Esophagus squamous epithelium (tissue), 5 donors: ENCODE measurements at places on chromosomes 2 and 18.

GRCh38 chr2:207088276-207088675, 77.5 kb downstream of the KLF7 start:
- no peak overlapping the region for H3K27ac ChIP-seq
- no peaks in the 10 kb centered on the region for H3K36me3 ChIP-seq
- peaks cover 26% of the 10 kb centered on the region for H3K4me1 ChIP-seq
- H3K27me3 ChIP-seq, result no peaks in the 10 kb centered on the region
- no peak for DNase-seq
- no peak overlapping the region for H3K4me3 ChIP-seq

GRCh38 chr2:55809875-55810621, 113.5 kb downstream of the EFEMP1 start:
- H3K36me3 ChIP-seq, result no peaks in the 10 kb centered on the region
- no peaks in the 10 kb centered on the region for H3K4me1 ChIP-seq
- no peak for DNase-seq
- no peak overlapping the region for H3K27ac ChIP-seq
- no peak overlapping the region for H3K4me3 ChIP-seq
- H3K27me3 ChIP-seq, result no peaks in the 10 kb centered on the region

DNA sequence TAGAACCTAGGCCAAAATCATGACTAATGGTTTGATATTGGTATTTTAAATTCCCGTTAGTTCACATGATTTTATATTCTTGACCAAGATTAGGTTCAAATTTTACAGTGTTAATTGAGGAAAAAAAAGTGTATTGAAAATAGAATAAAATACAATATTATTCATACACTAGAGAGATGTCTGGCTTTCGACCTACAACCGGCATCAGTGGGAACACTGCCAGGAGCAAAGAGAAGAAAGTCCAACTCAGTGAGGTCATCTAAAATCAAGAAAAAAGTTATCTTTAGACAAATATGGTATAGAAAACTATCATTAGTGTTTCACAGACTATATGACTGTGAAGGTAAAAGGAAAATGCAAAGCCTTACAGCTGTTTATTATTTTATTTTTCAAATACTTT, 81.5 kb downstream of the PIGN start:
- H3K27me3 ChIP-seq, result no peaks in the 10 kb centered on the region
- no peak overlapping the region for H3K4me3 ChIP-seq
- no peaks in the 10 kb centered on the region for H3K4me1 ChIP-seq
- DNase-seq, result no peak

DNA sequence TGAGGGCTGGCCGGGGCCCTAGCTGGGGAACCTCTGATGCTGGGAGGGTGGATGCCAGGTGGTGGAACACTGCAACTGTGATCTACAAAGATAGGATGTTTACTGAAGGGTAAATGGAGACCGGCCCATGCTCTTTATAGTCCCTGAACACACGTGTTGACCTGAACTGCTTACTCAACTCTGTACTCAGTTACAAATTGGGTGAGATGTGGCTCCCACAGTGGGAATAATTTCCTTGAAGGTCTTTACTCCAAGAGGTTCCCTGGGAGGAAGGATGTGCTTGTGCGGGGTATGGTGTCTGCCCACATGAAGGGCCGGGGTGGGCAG, 254.1 kb downstream of the PRKCE start:
- H3K36me3 ChIP-seq, result no peaks in the 10 kb centered on the region
- H3K4me1 ChIP-seq, result peaks cover 10% of the 10 kb centered on the region
- H3K4me3 ChIP-seq, result no peak overlapping the region
- H3K27me3 ChIP-seq, result no peaks in the 10 kb centered on the region
- H3K27ac ChIP-seq, result no peak overlapping the region

GRCh38 chr2:133657591-133657990, 89.3 kb upstream of the NCKAP5 start:
- no peaks in the 10 kb centered on the region for H3K36me3 ChIP-seq
- no peak overlapping the region for H3K27ac ChIP-seq
- no peaks in the 10 kb centered on the region for H3K27me3 ChIP-seq
- no peak overlapping the region for H3K4me3 ChIP-seq
- DNase-seq, result no peak
- H3K4me1 ChIP-seq, result no peaks in the 10 kb centered on the region

DNA sequence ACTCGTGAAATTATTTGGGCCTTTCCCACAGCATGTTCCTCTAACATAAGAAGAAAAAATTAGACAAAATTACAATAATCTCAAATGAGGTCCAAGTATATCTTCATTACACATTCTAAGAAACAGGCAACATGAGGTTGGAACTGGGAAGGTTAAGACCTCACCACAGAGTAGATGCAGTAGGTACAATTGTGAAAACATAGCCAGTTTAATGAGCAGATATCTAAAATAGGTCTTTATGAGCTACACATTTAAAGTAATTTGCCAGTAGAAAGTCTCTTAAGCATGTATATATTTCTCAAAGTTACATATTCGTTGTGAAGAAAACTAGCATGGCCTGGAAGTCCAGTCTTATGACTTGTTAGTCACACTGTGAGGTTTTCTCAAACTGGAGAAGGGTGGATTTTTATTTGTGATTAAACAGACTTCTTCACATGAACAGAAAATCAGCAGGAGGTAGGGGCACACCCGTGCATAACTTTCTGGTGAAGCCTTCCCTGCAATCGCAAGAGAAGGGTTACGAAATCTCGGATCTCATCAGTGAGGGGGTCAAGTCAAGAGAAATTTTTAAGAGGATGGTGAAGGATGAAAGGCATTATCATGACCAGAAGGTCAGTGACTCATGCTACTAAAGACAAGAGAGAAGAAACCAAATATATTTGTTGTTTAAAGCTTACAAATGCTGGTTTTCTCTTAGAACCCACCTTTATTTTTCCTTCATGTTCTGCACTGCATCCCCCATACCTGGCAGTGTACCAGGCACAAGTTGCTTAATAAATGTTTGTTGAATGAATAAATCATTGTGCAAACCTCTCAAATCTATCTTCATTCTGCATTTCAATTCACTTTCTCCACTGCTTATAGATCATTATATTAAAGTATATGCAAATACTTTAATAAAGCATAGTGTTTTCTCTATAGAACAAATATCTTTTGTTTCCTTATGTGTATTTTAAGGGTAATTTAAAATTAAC, 5.1 kb upstream of the RAB27B start:
- no peak overlapping the region for H3K4me3 ChIP-seq
- no peak for DNase-seq
- H3K4me1 ChIP-seq, result no peaks in the 10 kb centered on the region
- no peak overlapping the region for H3K27ac ChIP-seq
- H3K36me3 ChIP-seq, result no peaks in the 10 kb centered on the region
